ENCODE measurements at places on chromosomes 13 and 19. TPM values are rescaled to one million over a fixed set of nuclear protein-coding genes. Genes with fewer than 3 reads are reported as not detected.

BCL3 gene
- total RNA-seq: 6.8 TPM

NCR1 gene
- total RNA-seq: not detected

ZNF580 gene
- 18.2 TPM for total RNA-seq

GRK1 gene
- total RNA-seq: not detected

DNAJC3 gene
- 25.2 TPM for total RNA-seq

DNA sequence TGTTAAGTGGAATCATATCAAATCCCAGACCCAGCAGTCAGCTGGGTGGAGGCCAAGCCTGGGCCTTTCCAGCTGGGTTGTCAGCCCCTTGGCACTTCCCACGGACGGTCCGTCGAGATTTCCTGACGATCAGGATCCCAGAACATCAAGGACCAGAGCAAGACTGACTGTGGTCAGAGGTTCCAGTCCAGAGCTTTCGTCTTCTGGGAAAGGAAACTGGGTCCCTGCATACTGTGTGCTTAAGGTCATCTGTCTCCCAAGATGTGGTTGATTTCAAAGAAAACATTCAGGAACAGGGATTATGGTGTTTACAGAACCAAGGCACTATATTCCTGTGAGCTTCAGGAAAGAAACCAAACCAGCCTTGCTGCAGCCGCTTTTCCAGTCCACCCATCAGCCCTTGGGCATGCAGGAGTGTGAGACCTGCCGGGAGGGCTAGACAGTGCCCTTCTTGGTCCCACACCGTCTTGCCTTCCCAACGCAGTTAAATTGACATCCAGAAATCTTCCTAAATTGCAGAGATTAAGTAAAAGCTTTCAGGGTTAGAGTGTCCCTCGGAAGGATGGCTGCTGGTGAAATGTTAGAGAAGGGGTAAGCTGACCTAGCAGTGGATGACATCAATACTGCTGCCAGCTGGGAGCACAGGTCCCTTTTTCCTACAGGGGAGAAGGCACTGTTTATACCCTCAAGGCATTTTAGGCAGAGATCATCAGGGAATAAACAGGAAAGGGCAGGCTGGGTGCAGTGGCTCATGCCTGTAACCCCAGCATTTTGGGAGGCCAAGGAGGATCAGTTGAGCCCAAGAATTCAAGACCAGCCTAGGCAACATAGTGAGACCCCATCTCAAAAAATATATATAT lies 5.0 kb upstream of the C19orf33 start:
- peak; percentile 65 for DNase-seq

DNA sequence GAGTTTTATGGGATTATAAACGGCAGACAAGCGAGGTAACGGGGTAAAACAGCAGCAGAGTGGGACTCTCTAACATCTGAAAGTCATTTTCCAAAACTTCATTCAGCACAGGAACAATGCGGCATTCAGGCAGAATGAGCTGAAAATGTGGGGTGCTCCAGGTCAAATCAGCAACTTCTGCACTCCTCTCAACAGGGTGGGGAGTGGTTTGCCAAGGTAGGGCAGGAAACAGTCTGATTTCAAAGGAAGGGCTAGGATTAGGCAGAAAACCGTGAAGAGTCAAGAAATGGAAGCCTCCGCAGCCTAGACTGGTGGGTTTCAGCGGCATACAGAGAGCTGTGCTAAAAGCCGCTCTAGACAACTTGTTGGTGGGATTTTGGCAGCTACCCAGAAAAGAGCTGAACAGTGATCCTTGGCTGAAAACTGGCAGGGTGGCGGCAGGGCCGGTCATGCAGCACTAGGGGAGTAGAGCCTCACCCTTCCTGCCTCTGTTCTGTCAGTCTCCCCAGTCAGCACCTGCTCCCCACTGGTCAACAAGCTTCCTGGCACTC lies 154.2 kb upstream of the KLF12 start:
- DNase-seq: peak; percentile 66

DNA sequence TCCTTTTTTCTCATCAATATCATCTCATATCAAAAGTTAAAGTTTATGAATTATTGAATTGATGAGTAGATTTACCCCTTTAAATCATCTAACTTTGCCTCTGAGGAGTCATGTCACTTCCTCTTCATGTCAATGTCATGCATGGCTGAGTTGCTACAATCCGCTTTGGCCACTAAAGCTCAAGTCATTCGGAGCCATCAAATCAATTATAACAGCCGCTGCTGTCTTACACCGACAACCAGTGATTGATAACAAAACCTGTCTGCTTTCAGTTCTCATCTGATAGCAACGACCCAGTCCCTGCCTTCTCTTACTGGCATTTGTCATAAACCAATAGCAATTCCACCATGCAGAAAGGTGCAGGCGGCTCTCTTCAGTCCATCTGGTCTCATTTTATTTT lies 429.3 kb downstream of the DIAPH3 start:
- no peak for DNase-seq

DNA sequence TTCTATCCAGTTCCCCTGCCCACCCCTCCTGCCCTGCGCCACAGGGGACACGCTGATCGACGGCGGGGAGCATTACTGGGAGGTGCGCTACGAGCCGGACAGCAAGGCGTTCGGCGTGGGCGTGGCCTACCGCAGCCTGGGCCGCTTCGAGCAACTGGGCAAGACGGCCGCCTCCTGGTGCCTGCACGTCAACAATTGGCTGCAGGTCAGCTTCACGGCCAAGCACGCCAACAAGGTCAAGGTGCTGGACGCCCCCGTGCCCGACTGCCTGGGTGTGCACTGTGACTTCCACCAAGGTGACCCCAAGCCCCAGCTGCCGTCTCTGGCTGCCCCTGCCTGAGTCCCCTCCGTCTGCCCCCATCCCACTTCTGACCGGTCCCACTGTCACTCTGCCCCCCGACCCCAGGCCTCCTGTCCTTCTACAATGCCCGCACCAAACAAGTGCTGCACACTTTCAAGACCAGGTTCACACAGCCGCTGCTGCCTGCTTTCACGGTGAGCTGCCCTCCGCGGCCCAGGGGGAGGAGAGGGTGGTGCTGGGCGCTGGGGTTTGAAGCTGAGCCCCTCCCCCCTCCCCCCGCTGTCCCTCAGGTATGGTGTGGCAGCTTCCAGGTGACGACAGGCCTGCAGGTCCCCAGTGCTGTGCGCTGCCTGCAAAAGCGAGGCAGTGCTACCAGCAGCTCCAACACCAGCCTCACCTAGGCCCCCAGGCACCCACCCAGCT lies 15.5 kb downstream of the STAP2 start:
- DNase-seq: no peak

DNA sequence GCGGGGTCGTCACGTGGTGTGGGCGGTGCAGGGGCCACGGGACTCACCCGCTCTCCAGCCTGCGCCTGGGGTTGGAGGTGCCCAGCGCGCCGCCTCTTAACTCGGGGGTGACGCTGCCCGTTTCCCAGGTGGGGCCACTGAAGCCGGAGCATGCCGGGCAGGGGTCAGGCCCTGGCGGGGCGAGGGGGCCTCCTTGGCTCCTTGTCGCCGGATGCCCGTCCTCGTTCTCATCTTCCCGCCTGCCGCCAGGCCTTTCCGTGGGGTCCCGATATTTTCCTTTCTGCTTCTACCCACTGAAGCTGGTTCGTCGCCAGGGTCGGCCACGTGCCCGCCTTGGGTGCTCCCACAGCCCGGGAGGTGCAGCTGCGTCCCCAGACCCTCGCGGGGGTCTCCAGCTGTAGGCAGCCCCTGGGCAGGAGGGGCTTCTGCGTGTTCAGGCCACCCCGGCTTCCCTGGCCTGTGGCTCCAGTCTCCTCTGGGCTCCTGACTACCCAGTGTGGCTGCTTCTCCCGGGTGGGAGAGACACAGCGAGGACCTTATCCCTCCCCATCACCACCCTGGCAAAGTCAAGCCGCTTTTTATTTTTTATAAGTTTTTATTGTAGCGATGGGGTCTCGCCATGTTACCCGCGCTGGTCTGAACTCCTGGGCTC lies 772 bp downstream of the FAM174C start:
- DNase-seq: no peak

GRCh38 chr13:38415233-38415632 lies 65.6 kb downstream of the UFM1 start:
- DNase-seq: peak; percentile 21

DNA sequence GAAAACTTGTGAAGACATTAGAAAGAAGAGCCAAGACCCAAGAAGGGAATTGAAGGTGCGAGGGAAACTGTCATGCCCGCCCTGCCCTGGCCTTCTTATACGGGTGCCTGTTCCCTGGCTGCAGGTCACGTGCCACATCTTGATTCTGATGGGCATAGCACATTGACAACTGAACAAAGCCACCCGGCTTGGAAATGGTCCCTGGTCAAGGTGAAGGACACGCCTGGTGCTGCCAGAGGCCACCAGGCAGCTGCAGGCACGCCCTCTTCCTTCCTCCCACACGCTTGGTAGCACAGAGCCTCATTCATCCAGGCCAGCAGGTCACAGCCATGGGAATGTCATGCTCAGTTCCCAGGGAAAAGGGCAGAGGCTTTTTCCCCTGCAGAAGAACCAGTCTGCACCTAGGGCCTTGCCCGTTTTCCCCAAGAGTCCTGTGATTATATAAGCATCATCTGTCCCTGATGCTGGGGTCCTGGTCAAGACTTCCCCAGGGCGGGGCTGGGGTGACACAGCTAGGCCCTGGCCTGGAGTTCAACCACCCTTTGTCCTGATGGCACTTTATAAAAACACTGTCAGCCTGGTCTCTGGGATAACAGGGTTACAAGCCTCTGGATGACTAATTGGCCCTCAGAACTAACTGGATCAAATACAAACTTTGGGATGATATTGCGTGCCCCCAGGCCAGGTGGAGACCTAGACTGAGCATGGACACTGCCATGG lies 56.0 kb downstream of the CDADC1 start:
- DNase-seq: peak; percentile 8

DNA sequence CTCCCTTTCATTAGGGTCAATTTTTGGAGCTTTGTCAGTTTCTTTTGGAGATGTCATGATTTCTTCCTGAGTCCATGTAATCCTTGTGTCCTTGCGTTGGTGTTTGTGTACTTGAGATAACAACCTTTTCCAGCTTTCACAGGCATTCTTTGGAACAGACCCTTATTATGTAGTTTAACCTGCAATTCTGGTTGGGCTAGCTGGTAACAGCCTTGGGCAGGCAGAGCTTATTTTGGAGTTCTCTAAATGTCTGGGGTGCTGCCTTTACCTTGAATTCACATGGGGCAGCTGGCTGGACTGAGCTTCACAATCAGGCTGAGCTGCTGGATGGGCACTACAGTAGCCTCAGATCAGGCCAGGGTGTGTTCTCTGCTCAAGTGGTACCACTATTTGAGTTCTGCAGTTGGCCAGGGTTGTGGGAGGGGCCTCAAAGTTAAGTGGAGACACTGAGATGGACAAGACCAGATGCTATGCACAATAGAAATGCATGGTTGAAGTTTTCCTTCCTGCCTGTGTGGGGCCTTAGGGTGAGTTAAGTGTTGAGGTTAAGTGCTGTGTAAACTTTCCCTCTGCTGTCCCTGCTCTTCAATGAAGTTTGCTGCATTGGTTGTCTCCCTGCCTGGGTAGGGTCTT lies 277.3 kb downstream of the ATP8A2 start:
- no peak for DNase-seq

DNA sequence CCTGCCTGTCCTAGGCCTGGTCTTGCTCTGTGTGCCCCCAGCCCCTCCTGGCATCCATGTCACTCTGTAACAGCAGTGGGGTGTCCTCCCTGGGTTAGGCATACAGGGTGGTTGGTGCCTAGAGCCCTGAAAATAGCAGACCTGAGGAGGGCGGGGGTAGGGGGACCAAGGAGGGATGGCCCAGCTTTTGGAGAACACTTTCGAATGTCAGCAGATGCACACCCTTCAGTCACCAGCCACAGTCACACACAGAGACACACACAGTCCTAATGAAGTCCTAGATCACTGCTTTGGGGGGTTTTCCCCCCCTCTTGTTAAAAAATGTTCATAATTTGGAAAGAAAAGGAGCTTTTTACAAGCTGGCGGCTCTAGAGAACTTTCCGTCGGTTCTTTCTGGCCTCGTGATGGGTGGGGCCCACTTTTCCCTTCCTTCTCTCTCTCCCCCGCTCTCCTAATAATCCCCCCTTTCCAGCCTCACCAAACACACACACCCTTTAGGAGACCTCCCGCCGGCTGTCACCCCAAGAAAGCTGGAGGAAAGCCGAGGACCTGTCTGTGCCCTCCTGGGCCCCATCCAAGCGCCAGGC lies 47.9 kb downstream of the LYL1 start:
- no peak for DNase-seq

- peak; percentile 26 for DNase-seq
These were observed 379.1 kb downstream of the SUCLA2 start for GRCh38 chr13:47621931-47622330.

- peak; percentile 2 for DNase-seq
These were observed 683.4 kb upstream of the ARGLU1 start for GRCh38 chr13:107251341-107251740.

DNA sequence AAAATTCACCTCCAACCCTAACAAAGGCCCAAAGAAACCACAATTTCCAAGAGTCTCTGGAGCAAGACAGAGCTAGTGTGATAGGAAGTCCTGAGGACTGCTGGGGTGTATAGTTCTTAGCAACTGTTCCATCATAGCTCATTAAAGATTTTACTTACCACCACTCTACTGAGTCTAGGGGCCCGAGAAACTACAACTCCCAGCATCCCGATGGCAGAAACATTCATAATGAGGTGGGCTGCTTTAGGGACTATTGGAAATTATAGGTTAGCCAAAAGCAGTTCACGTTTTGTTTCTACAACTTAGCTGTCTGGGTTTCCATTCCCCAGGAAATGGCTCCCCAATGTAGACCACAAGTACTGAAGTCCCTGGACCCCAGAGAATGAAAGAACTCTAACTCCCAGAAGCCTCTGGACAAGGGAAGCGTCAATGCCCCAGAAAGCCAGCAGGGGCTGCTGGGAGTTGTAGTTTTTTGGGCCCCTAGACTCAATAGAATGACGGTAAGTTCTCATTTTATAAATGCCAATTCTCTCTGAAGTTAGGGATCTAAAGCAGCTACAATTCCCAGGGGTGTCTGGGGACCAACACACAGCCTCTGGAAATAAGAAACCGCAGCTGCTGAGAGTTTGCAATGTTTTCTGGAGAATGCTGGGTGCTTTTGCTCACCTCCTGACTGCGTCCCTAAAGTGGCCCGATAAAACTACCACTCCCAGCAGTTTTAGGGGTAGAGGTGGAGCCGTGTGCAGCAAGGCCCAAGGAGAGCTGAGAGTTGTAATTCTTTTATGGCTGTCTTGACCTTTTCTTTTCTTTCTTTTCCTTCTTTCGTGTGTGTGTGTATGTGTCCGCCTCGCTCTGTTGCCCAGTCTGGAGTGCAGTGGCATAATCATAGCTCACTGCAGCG lies 11.1 kb downstream of the FTL start:
- DNase-seq: peak; percentile 45

- no peak for DNase-seq
These were observed 23.8 kb downstream of the ONECUT3 start for GRCh38 chr19:1777149-1777548.

DNA sequence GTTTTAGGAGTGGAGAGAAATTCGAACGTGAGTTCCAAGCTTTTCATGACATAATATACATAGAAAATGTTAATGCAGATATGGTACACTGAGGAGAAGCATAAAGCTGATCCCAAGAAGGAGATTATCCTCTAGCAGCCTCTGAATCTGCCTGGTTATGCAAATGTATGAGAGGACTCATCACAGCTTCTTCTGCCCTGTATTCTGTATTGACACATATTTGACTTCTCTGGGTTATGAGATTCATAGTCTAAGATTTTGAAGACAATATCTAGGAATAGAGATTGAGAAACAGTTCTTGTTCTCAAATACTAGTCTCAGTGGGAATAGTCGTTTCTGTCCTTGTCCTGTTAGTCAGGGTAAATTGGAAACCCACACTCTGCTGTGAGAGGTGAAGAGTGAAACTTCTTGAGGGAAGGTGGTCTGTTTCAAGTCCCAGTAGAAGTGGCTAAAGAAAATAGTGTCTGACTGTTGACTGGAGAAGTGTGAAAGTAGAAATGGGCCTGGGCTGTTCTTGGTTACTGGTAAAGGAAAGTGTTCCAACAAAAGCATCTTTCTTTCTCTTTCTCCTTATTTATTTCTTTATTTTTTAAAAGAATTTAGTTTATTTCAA lies 1356.6 kb downstream of the SLITRK5 start:
- DNase-seq: no peak

- DNase-seq: peak; percentile 71
These were observed 15.2 kb downstream of the STXBP2 start for GRCh38 chr19:7652061-7652641.
